Colonic mucosa (tissue), 4 donors: ENCODE measurements at places on chromosomes 13 and 19.

GRCh38 chr13:38223089-38223488 lies 126.6 kb upstream of the UFM1 start:
- no peak for DNase-seq

- DNase-seq: no peak
Measured at GRCh38 chr13:91304741-91305140, 42.7 kb upstream of the MIR17HG start.

DNA sequence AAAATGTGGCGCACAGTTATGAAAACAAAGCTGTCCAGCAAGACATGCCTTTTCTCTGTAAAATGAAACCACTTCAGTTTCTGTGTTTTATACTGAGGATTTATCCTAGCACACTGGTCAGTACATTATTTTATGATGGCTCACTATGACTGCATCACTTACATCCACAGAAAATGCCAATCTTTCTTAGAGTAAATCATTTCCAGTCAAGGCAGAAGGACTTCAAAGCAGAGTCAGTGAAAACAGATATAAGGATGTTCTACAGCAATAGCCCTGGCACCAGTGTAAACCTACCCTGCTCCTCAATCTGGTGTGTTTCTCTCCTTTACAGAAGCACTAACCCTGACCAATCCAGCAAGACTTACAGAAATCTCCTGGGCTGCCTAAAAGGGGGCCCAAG lies 473.5 kb downstream of the GPC6 start:
- no peak for DNase-seq

DNA sequence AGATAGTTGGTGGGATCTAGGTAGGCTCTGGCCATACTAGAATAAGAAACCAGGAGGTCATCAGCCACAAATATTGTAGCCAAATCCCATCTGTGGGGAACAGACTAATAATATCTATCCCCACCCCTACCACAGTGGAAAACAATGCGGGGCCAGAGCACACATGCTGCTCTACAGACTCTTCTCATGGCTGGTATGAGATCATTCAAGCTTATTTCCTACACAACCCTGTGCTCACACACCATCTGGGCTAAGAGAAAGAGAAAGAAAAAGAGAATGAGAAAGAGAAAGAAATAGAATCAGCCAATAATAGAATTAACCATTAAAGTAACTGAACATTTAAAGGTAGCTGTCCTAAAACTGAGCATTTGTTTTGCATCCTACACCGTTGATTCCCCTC lies 1268.4 kb upstream of the SPRY2 start:
- no peak for DNase-seq

GRCh38 chr19:39845584-39845932 lies 621 bp downstream of the FBL start:
- DNase-seq: no peak

GRCh38 chr13:63910511-63910910 lies 2494.9 kb upstream of the PCDH20 start:
- no peak for DNase-seq

DNA sequence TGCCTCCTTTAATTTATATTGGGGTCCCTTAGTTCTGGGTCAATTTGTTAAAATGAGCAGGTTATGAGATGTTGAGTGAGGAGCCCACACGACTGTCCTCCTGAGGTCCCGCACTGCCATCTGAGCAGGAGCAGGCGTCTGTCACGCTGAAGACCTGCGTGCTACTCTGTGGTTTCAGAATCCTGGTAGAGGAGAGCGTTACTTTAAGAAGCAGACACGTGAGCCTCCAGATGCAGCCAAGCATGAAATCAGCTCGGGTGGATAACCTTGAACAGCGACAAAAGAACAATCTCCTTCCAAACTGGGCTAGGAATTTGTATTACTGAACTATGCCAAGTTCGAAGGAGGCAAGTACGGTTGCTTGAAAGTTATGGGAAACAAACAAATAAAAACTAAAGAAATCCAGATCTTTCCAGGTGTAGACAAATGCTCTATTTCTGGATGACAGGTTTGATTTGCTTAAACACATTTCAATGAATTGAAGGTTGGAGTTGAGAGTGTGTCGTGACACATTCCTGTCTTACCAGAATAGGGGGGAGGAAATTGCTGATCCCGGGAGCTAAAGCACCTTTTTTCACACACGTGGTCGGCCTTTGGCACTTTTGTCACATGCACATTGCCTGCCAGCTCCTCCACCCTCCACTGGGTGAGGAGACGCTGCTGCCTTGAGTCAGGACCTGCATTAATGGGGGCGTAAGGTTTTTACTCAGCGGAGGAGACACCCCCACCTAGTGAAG lies 945.5 kb upstream of the SLC10A2 start:
- DNase-seq: no peak

DNA sequence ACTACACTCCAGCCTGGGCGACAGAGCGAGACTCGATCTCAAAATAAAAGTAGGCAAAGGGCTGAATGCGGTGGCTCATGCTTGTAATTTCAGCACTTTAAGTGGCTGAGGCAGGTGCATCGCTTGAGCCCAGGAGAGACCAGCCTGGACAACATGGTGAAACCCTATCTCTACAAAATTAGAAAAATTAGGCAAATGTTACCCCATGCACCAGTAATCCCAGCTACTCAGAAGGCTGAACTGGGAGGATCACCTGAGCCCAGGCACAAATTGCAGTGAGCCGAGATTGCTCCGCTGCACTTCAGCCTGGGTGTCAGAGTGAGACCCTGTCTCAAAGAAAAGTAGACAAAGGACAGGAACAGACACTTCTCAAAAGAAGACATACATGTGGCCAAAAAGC lies 9.9 kb upstream of the LGALS13 start:
- no peak for DNase-seq

DNA sequence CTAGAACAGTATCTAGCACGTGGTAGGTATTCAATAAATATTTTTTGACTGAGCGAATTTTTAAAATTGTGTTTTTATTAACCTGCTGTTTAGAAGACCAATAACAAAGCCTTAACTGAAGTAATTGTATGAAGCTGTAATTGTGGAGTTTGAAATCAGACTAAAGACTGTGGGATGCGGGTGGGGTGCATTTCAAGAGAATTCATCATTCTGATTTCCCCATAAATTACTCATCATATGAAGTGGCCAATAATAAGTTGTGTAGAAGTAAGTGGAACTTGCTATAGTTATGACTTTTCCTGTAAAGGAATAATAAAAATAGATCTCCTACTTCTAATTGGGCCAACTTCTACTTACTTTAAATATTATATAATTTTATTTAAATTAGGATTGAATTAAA lies 449.3 kb downstream of the PCDH9 start:
- no peak for DNase-seq

- DNase-seq: no peak
Measured at GRCh38 chr13:97302611-97303010, 80.5 kb downstream of the MBNL2 start.

DNA sequence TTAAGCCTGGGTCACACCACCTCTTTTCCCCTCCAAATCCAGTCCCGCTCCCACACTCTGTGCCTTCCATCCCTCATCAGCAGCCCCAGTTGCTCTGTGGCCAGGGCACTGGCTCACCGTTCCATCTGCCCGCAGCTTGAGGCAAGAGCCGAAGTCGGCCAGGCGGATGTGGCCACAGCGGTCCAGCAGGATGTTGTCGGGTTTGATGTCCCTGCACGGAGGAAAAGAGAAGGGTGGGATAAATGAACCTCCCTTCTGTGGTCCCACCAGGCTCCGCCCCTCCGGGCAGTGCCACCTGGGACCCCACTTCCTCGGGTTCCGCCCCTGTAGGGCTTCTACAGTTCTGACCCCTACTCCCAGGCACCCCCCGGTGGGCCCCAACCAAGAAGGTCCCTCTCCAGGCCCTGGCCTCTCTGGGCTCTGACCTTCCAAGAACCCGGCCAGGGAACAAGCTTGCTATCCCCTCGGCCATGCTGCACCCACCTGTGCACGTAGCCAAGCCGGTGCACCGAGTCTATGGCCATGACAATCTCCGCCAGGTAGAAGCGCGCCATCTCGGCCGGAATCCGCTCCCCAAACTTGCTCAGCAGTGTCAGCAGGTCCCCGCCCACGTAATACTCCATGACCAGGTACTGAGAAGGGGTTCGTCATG lies 4.2 kb downstream of the DMPK start:
- no peak for DNase-seq

- no peak for DNase-seq
Measured at GRCh38 chr19:4362101-4362828, 18.9 kb downstream of the MPND start.

GRCh38 chr19:14550201-14550754 lies 20.9 kb downstream of the TECR start:
- peak; percentile 88 for DNase-seq

DNA sequence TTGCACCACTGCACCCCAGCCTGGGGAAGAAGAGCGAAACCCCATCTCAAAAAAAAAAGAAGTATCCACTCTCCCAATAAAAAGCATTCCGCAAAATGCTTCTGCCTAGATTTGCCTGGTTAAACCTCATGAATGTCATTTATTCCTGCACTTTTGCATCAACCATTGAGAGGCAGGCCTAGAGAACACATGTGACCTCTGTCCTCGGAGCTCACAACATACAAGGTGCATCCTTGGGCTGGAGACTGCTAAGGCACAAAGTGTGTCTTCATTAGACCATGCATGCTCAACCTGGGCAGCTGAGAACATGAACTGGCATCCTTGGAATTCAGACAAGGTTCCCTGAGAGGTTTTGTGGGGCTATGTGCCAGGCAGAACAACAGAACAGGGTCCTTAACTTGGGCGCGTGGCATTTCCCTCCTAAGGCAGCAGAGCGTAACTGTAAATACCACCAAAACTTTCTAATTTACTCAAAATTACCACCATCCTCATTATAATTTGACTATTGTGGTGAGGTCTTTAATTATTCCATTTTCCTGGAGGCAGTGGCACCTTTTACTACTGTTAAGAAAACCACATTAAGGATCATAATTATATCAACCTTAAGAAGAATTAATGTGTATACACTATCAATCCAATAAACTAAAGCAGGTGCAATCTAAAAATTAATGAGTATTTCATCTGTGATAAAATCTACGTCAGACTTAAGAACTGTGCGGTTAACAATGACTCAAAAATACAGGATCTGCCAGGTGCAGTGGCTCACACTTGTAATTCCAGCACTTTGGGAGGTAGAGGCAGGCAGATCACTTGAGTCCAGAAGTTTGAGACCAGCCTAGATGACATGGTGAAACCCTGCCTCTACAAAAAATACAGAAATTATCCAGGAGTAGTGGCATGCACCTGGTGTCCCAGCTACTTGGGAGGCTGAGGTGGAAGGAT lies 13.8 kb downstream of the RCBTB1 start:
- DNase-seq: no peak

GRCh38 chr13:40383132-40383531 lies 283.3 kb downstream of the FOXO1 start:
- no peak for DNase-seq

- no peak for DNase-seq
Measured at GRCh38 chr13:23320926-23321534, 112.5 kb downstream of the SACS start.

- DNase-seq: no peak
Measured at GRCh38 chr13:53144826-53145225, 116.2 kb downstream of the OLFM4 start.

- no peak for DNase-seq
Measured at GRCh38 chr13:99506634-99507033, 5.4 kb downstream of the TM9SF2 start.

DNA sequence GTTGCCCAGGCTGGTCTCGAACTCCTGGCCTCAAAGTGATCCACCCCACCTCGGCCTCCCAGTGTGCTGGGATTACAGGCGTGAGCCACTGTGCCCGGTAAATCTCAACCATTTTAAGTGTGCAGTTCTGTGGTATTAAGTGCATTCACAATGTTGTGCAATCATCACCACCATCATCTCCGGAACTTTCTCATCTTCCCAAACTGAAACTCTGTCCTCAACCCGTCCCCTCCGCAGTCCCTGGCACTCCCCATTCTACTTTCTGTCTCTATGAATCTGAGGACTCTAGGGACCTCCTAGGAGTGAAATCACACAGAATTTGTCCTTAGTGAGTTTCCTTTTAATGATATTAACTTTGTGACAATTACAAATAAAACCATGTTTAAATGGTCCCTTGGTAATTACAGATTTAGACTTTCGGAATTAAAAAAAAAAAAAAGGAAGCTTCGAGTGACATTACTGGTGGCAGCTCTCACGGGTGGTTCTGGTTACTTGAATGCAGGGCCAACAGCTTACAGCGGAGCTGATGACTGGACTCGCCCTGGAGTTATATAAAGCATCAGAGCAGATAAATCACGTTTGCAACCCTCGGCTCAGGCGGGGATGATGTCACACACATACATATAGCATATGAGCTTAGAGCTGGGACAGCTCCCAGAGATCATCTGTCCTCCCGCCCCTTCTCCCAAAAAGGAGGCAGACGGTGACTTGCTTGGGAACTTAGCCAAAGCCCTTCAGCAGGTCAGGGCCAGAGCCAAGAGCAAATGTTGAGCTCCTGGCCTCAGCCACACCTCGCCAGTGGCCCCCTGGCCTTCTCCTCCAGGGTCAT lies 89.8 kb downstream of the ZNF557 start:
- no peak for DNase-seq

DNA sequence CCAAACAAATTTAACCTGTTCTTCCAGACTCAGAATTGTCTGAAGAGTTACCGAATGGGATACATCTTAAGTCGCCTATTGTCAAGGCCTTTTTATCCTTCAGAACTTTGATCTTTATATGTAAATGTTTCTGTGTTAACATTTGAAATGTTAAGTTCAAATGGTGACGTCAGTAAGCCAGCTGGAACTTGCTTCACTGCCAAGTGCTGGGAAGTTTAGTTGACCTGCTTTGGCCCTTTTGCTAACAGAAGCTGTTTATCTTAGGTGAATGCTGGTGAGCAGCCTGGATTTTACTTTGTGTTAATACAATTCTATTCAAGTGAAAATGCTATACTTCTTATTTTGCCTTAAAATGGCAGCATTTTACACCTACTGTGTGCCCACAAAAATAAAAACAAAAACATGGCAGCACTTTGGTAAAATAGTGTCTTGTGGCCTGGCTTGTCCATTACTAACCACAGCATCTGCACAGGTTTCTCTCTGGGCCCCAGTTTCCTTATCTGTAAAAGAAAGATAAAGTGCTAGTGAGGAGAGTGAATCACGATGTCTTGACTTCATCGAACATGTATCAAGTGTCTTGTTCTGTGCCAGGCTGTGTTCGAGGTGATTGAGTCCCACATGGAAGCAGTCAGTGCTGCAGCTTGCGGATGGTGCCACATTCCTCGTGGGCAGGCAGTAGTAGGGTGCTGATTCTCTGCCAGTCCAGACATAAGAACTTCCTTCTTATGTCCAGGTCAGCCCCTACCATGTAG lies 2.2 kb downstream of the NAXD start:
- DNase-seq: peak; percentile 53
